ENCODE measurements at places on chromosomes 7 and 10.

- DNase-seq: no peak
Measured at GRCh38 chr7:134014935-134015334, 112.2 kb upstream of the LRGUK start.

DNA sequence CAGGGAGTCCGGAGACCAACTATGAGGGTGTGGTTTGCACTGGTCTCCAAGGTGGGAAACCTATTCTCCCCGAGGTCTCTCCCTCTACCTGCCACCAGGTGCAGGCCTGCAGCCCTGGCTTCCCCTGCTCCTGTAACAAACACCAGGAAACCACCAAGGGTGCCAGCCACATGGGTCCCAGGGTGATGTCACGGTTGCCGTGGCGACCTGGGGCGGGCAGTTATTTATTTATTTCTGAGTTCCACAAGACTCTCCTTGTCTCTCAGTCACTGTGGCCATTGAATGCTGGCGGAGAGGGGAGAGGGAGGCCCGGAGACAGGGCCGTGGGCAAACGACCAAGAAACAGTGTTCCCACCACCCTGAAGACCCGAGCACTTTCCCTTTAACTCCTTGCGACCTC, 27.0 kb downstream of the MMD2 start:
- DNase-seq: peak; percentile 78

- no peak for DNase-seq
Measured at GRCh38 chr10:124447751-124448466, 1.9 kb downstream of the NKX1-2 start.

DNA sequence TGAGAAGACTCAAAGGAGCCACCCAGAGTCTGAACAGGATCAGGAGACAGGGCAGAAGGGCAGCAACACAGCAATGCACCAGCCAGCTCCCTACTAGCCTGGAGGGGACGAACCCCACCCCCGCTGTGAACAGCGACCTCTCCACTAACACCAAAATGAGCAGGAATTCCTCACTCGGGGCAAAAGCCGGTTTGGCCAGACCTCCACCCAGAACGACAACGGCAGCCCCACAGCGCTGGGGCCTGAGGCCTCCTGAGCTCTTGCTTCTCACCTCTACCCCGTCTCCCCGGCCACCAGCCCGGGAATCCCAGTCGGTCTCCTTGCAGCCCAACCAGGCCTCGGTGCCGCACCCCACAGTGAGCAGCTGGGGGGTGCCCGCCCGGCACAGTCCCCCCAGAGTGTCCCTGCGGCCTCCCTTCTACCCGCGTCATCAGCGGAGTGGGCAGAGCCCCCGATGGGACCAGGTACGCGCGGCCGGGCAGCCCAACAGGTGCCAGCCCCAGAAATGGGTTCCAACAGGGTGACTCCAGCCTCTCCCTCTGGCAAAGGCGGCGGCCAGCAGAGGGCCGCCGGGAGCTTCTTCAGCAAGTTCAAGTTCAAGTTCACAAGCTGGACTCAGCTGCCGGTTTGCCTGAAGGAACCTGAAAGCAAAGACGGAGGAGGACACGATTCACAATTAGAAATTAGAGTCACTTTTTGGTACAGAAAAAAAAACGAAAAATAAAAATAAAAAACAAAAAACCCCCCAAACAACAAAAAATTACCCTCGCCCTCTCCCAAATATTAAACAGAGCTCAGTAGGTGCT, 129.0 kb downstream of the MARCHF5 start:
- DNase-seq: no peak

GRCh38 chr10:77641788-77642397, 4.3 kb upstream of the KCNMA1 start:
- DNase-seq: peak; percentile 65

GRCh38 chr7:87151002-87151728, 1.1 kb upstream of the DMTF1 start:
- no peak for DNase-seq

GRCh38 chr7:151060416-151061212, 1.2 kb downstream of the SLC4A2 start:
- DNase-seq: no peak

DNA sequence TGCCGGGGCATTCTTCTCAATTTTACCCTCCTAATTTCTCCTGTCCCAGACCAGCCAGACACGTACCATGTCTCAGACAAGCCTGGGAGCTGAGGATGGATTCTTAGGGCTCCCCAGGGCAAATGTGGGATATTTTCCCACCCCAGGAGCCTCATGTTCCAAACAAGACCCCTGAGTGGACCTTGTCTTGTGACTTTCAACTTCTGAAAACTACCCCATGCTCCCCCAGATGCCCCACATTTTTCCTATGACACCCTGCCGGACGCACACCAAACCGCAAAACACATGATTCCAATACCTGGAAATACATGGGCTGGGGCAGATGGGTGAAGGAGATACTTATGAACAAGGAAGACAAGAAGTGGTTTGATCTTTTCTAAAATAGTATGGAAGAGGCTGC, 874 bp downstream of the GIMAP5 start:
- no peak for DNase-seq

DNA sequence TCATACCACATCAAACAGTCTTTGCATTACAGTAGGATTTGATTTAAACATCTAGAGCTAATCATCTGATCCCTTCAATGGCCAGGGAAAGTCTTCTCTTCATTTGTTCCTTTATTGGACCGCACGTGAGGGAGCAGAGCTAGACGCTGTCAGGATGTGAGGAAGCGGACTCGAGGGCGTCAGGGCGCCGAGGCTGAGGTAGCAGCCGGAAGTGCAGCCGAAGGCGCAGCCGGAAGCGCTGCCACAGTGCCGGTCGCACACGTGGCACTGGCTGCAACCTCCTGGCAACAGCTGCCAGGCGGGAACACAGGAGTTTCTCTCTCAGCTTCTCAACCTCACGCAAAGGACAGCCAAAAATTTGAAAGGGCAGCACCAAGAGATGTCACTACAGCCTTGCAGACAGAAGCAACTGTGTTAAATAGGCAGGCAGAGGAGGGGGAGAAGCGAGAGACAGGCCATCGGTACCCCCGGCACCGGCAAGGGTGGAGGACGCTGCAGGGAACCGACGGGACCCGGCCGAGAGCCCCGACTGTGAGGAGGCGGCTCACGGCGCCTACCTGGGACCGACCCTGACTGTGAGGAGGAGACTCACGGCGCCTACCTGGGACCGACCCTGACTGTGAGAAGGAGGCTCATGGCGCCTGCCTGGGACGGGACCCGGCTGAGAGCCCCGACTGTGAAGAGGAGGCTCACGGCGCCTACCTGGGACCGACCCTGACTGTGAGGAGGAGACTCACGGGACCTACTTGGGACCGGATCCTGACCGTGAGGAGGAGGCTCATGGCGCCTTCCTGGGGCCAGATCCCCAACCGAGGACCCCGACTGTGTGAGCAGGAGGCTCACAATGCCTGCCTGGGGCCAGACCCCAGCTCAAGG, 32.3 kb downstream of the VIPR2 start:
- DNase-seq: no peak

DNA sequence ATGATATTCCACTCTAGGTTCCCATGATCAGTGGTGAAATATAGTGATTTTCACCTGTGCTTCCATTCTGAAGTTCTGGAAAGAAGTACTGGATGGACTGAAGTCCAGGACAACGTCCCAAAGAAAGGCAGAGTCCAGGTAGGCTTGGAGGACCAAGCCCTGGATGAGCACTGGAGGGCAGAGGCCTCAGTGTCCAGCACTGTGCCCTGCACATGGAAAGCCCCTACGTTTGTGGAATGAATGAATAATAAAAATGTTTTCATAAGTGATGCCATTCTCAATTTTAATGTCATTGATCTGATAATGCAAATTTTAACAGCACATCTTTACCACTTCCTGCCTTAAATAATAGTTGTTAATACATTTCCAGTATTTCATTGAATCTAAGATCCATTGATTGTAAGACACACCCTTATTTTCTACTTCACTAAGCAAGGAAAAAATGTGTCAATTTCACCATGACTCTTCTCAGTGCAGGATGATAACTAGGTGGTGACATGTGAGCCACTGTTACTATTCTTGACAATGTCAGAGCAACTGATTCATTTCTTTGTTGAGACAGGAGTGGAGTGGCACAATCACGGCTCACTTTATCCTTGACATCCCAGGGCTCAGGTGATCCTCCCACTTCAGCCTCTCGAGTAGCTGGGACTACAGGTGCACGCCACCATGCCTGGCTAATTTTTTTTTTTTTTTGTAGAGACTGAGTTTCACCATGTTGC, 35.2 kb downstream of the ZNF783 start:
- DNase-seq: no peak

DNA sequence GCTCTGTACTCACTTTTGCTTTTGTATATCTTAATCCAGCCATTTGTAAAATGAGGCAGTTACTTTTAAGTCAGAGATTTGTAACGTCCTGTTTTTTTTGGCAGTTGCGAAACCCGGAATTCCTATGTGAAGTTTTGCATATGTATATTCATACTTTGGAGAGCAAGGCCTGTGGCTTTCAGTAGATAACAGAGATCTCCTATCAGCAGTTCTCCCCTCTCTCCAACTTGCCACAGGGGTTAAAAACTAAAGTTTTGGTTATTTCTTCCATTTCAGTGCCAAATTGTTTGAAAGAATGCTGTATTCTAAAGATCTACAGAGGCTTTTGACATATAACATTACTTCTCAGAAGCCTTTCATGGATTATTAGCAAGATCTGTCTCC, 102.4 kb downstream of the EXOC4 start:
- no peak for DNase-seq

GRCh38 chr7:103687951-103688350, 241.9 kb upstream of the SLC26A5 start:
- DNase-seq: no peak

DNA sequence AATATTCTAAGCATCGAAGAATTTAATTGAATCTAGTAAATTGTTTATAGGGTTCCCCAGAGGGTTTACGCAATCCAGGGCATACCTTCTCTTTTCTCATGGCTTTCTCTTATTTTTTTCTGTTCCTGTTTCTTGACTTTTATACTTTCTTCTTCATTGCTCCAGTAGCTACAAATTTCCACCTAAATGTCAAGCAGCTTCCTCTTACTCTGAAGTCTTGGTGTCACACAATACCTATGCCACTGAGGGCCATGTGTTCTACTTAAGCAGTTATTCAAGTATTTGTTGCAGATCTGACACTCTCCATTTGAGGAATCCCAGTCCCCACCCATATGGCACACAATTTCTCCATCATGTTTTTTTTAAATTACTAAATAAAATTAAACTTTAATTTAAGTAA, 343.1 kb upstream of the MBL2 start:
- DNase-seq: no peak

DNA sequence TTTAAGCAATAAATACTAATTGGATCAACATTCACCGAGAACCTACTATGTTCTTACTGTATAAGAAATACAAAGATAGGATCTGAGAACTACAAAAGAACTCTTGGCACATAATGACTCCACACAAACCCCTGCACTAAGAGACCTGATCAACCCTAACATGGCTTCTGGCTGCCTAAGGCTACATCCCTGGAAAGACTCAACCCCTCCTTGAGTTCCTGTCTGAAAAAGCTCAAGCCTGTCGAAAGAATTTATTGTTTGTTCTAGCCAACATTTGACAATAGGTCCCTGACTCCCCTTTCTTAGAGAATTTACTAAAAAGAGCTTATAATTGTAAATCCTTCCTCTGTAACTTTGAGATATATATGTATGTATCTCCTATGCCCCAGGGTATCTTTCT, 125.3 kb upstream of the SGCE start:
- DNase-seq: no peak

GRCh38 chr7:513521-514166, 6.0 kb downstream of the PDGFA start:
- no peak for DNase-seq

- DNase-seq: no peak
Measured at GRCh38 chr7:76267107-76267893, 35.2 kb upstream of the HSPB1 start.

GRCh38 chr7:155002411-155003091, 373 bp downstream of the PAXIP1 start:
- peak; percentile 64 for DNase-seq

GRCh38 chr7:43496596-43496995, 86.3 kb upstream of the STK17A start:
- no peak for DNase-seq

DNA sequence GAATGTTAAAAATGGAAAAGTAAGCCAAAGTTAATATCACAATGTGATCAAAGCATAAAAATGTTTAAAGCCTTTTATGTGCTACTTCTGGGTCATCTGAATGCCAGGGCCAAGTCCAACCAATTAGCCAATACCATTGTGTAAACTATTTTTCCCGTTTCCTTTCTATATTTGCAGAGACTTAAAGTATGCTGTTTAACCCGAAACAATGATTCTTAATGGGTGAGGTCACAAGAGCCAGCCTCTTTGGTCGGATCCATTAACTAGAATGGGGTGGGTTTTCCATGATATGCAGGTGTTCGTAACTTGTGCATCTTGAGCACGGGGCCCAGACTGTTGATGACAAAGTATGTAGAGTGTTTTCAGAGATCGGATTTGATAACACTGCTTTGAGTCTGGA, 111.3 kb upstream of the IGFBP3 start:
- DNase-seq: no peak

- DNase-seq: no peak
Measured at GRCh38 chr7:77866370-77866769, 67.8 kb downstream of the PHTF2 start.

DNA sequence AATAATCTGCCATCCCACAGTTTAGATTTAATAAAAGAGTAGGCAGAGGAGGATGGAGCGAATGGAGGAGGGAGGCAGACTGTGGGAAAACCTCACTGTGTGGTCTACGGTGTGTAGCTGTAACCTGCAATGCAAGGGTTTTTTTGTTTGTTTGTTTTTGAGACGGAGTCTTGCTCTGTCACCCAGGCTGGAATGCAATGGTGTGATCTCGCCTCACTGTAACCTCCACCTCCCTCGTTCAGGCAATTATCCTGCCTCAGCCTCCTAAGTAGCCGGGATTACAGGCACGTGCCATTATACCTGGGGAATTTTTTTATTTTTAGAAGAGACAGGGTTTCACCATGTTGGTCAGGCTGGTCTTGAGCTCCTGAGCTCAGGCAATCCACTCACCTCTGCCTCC, 184.6 kb upstream of the PLXNA4 start:
- no peak for DNase-seq

DNA sequence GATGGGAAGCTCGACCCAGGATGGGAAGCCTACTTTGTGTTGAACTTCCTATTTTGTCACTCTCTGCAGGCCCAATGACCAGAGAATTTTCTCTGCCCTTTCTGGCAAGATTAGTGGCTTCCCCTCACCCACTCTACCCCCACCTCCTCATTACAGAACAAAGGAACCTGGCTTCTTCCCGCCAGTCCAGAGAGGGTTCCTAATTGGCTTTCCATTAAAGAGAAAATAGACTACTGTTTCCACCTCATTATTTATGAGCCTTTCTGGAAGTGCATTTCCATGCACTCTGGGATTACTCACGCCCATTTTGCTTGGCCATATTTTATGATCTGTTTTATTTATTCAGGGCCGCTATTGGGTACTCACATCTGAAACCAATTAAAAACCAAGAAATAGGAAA, 94.9 kb upstream of the TCF7L2 start:
- DNase-seq: no peak

GRCh38 chr10:12504628-12505027, 155.3 kb downstream of the CAMK1D start:
- no peak for DNase-seq

GRCh38 chr10:7484456-7485243, 73.8 kb upstream of the SFMBT2 start:
- DNase-seq: no peak

Measured in NCI-H774 (cell line).